ENCODE measurements at places on chromosomes 7 and 10.

- DNase-seq, result no peak
Observed at GRCh38 chr10:117218654-117219053, 21.4 kb downstream of the KCNK18 start.

DNA sequence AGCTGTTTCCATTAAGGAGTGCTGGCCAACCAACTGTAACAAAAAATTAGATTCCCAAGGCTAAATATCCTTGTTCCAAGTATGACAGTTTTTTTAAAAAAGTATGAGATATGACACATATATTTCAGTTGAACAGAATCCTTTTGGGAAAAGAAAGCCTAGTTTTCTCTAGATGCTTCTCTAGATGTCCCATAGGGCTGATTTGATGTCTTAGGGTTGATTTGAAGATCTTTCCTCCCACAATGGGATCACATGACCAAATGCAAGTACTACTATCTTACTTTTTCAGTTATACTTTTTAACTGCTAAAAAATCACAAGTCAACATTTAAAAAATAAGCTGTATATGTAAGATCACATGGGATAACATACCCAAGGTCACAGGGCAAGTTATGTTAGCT lies 3.7 kb downstream of the NAMPT start:
- no peak for DNase-seq

- DNase-seq, result no peak
Observed at GRCh38 chr10:99466632-99467223, 36.3 kb upstream of the GOT1 start.

DNA sequence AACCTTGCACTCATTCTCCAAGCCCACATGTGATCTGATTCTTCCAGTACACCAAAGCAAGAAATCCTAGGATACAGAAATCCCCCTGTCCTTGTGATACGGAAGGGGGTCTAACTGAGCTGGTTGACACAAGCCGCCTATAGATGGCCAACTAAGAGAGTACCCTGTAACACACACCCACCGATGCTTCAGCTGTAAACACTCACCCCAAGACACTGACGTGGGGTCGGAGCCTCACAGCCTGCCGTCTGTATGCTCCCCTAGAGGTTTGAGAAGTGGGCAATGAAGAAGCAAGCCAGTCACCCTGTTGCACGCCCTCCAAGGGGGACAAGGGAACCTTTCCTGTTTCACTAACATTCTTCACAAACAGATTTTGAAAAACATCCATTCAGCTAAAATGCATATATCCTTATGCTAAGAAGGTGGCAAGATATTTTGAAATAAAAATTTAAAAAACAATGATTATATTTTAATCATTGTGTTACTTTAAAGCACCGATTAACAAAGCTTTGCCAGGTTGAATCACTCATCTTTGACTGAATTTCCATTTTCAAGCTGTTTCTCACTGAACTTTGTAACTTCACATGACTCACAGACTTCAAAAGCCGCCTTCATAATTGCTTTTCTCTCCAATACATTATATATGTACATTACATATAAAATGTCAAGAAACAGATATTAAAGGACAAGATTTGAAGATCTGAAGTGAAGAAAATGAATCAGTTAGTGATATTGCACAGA lies 329.3 kb downstream of the ARL4A start:
- no peak for DNase-seq

DNA sequence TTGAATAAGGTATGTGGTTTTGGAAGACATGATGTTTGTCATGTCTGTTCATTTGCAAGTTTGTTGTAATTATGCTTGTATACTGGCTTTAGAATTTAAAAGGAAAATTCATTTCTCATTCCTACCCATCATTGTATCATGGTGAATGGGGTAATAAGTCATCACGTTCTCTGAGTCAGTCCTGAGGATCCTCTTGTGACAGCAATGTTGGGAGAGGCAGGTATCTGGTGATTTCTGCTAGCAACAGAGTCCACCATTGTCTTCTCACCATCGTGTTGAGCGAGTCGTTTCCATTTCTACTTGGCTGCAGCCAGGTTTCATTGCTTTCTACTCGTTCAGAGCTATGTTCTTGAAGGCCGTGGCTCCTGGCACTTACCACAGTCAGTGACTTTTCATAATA lies 16.3 kb downstream of the CUL1 start:
- no peak for DNase-seq

DNA sequence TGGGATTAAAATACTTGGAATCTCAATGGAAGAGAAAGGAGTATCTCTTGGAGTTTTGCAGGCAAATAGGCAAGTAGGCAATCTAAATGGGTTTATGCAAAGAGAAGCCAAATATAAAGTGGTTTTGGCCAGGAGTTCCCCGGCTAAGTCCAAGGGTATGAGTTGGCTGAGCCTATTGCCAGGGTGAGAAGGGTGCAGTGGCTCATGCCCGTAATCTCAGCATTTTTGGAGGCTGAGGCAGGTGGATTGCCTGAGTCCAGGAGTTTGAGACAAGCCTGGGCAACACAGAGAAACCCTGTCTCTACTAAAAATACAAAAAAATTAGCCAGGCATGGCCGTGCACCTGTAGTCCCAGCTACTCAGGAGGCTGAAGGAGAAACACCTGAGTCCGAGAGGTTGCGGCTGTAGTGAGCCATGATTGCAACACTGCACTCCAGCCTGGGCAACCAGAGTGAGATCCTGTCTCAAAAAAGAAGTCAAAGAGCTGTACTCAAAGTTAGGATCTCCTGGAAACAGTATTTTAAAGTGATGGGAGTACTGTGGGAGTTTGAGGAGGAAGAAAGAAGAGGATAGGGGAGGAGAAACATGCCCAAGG lies 130.4 kb upstream of the RAB18 start:
- no peak for DNase-seq

GRCh38 chr10:11018432-11018841 lies 765 bp downstream of the CELF2 start:
- DNase-seq, result no peak

- DNase-seq, result no peak
Observed at GRCh38 chr7:149293946-149294633, 32.1 kb downstream of the ZNF783 start.

GRCh38 chr7:26925768-26926167 lies 61.4 kb upstream of the SKAP2 start:
- no peak for DNase-seq

DNA sequence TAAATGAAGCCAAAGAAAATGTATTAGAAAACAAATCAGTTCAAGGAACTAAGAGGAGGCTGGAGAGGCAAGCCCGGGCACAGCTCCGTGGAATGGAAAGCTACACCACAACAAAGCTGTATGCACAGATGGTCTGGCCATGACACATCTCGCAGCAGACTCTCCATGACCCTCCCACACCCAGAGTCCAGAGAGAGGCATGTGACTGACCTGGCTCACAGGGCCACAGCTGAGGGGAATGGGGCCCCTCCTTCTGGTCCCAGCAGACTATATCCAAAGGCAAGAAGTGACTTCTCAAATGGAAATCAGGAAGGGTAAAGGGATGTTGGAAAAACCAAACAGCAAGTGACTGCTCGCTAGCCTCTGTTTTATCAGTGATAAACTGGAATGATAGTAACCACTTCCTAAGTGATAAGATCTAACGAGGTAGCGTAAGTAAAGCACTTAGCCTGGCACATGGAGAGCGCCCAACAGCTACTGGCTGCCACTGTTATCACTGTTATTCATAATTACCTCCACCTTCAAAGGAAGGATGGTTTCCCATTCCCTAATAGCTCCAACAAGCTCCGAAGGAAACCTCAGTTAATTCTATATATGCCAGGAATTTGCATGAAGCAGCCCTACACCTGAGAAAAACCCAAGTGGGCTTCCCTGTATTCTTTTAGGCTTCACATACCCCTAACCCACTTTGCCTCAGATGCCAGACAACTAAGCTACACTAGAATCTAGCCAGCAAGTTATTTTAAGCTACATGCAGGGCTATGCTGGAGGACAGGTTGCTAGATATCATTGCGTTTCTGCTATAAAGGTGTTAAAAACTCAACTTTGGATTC lies 8.4 kb downstream of the OSBPL3 start:
- peak; percentile 75 for DNase-seq

GRCh38 chr10:86357676-86358075 lies 8.9 kb downstream of the GRID1 start:
- no peak for DNase-seq

Data from AG08396 (cell line).